Femur (tissue), 1 donor: ENCODE measurements at places on chromosomes 4 and X.
A peak's percentile ranks its signal among the peaks of the same experiment; 100 is the strongest.

- DNase-seq, result no peak
Measured at GRCh38 chrX:74280759-74281158, 23.2 kb upstream of the ZCCHC13 start.

GRCh38 chrX:80174925-80175574 is 160.5 kb downstream of the TBX22 start:
- DNase-seq, result no peak

GRCh38 chr4:41077628-41078027 is 136.7 kb downstream of the APBB2 start:
- no peak for DNase-seq

DNA sequence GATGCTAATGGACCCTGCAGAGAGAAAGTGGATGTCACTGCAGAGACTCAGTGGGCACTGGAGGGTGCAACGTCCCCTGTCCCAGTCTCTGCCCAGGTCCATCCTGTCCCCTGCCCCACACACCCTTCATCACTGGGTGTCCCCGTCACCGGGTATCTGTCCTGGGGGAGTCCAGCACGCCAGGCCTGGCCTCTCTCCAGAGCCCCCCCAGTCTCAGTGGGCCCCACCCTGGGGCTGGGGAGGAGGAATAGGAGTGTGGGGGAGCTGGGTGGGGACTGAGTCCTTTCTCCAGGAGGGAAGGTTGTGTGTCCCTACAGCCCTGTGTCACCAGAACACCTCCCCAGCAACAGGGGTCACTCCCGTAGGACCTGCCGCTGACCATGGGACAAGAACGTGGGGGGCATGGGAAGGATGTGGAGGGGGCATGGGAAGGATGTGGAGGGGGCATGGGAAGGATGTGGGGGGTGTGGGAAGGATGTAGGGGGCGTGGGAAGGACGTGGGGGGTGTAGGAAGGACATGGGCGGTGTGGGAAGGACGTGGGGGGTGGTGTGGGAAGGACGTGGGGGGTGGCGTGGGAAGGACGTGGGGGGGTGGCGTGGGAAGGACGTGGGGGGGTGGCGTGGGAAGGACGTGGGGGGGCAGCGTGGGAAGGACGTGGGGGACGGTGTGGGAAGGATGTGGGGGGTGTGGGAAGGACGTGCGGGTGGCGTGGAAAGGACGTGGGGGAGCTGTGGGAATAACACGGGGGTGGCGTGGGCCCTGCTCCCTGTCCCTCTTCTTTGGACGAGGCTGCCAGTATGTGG is 21.0 kb upstream of the SPON2 start:
- peak; percentile 23 for DNase-seq
